ENCODE measurements at places on chromosomes 7 and 10.

GRCh38 chr10:45673074-45673648, 589 bp upstream of the ZFAND4 start:
- DNase-seq, result no peak

- no peak for DNase-seq
These were observed 98.6 kb downstream of the ARID5B start for GRCh38 chr10:62000037-62000603.

DNA sequence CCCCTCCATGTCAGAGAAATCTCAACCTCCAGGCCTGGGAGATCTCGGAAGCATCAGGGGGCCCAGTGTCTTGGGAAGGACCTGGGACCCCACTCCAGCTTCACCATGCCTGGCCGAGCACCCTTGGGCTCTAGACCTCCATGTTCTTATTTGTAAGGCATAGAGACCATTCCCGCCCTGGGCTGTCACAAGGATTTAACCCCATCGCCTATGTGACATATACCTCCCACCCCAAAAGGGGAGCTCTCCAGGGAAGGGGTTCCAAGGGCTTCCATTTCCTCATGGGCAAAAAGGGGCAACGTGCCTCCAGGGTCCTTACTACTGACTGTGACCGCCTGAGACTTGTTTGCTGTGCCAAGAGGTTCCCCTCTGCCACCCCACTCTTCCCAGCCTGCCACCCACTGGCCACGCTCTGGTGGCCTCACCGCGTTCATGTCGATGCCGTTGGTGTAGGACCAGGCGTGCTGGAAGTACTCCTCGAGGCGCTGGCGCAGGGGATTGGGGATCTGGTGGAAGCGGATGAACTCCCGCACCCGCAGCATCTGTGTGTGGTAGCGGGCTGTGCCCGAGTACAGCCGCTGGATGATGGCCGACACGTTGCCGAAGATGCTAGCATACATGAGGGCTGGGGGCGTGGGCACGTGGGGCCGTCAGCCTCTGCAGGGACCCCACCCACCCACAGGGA, 27.5 kb downstream of the KCNH2 start:
- DNase-seq, result peak; percentile 11

- no peak for DNase-seq
These were observed 40.0 kb downstream of the RAPGEF5 start for GRCh38 chr7:22316914-22317313.

- DNase-seq, result no peak
These were observed 171.0 kb downstream of the SND1 start for GRCh38 chr7:127822822-127823508.

GRCh38 chr10:100738055-100738827, 7.1 kb upstream of the PAX2 start:
- no peak for DNase-seq

- DNase-seq, result no peak
These were observed 87.9 kb downstream of the DPY19L1 start for GRCh38 chr7:34949361-34949760.

DNA sequence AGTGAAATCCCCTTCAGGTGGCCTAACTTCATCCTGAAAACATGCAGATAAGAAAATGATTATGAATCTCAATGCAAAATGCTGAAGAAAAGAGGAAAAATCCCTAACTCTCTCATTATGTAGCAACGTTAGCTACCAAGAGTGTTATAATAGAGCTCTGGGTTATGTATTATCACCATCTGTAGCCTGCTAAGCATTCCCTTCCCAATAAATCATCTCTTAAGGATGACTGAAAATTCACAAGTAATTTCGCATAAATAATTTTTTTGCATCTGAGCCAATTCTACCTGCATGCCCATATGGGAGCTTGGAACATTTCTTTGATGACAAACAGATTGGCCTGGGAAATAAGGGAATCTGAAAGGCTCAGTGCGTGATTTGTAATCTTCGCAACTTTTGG, 216.1 kb downstream of the HTR7 start:
- DNase-seq, result no peak

- no peak for DNase-seq
These were observed 100.8 kb downstream of the ARHGAP21 start for GRCh38 chr10:24622781-24623301.

- no peak for DNase-seq
These were observed 24.5 kb downstream of the NUDT13 start for GRCh38 chr10:73134727-73135126.

- peak; percentile 79 for DNase-seq
These were observed 212.7 kb upstream of the PHYHIPL start for GRCh38 chr10:58963723-58964124.

GRCh38 chr10:4780782-4781181, 45.2 kb upstream of the AKR1E2 start:
- no peak for DNase-seq

DNA sequence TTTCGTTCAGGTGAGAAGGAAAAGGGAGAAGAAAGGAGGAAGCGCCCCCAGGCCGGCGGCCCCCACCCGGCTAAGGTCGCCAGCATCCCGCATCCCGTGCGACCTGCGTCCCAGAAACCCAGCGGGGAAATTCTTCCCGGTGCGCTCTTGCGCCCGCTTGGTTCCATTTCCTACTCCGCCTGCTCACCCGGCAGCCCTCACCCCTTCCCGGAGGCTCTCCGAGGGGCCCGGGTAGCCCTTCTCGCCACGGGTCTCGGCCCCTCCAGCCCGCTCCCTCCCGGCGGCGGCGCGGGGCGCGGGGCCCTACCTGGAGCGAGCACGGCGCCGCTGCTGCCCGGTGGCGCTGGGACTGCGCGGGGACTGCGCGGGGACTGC, at the start of gene PRKCQ:
Gene PRKCQ (minus strand): TSS at position 373 of the 375 bp plus-strand sequence. CDS start 65,141 bp downstream, outside the sequence.
- DNase-seq, result peak; percentile 38

GRCh38 chr10:23927576-23928325, 281.2 kb upstream of the KIAA1217 start:
- DNase-seq, result peak; percentile 66

- no peak for DNase-seq
These were observed 32.3 kb downstream of the ADD3 start for GRCh38 chr10:110040108-110040507.

- no peak for DNase-seq
These were observed 51.7 kb downstream of the ASB4 start for GRCh38 chr7:95537468-95537867.

GRCh38 chr7:33108554-33109004, 625 bp downstream of the RP9 start:
- no peak for DNase-seq

- no peak for DNase-seq
These were observed 65.9 kb downstream of the FAM171A1 start for GRCh38 chr10:15305161-15305560.

DNA sequence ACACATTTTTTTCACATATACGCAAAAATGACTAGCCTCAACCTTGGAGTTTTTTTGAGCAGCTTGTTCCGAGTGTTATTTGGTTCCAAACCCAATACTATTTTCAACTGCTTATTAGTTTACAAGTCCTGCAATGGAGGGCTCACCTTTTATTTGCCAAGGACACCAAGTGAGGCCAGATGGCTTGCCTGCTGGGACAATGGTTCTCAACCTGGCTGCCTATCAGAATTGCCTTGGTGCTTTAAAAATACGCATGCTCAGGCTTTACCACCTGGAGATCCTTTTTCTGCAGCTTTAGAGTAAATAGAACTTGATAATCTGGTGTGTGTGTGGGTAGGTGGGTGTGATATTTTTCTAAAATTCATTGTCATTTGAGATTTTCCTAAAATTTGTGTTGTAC, 276.8 kb downstream of the MTERF1 start:
- DNase-seq, result no peak

DNA sequence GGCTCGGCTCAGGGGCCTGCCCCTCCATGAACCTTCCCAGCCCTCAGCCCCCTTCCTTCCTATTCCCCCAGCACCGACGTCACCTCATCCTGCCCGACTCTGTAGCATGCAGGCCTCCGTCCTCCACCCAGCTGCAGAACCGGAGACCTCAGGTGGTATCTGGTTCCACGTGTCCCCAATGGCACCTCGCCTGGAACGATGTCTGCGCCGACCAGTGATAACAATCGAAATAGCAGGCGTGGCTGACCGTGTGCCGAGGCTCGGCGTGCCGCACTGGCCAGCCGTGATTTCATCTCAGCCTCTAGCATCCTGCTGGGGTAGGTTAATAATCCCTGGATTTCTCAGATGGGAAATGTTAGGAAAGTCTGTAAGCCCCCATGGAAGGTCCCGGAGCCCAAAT, 171.7 kb downstream of the CUX1 start:
- no peak for DNase-seq

GRCh38 chr7:72435366-72435765, 23.2 kb upstream of the CALN1 start:
- DNase-seq, result peak; percentile 39

- DNase-seq, result no peak
These were observed 41.7 kb downstream of the MAD1L1 start for GRCh38 chr7:2191016-2191415.

- no peak for DNase-seq
These were observed 170.4 kb downstream of the PTEN start for GRCh38 chr10:88033793-88034192.
